ENCODE measurements at places on chromosomes 5 and 9.

DNA sequence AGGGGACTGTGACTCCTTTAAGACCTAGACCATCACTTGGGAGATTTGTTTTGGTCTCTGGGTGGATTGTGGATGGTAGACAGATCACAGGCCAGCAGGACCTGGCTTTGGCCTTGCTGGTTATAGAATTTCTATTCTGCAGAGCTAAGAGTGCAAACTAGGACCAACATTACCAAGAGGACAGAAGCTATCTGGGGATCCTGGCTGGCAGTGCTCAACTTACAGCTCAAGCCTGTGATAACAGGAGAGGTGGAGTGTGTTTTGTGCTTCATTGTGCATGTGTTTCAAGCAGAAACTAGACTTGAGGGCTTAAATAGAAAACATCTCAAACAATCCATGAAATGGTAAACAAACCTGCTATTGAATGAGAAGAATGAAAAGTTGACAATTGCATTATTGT, 106.7 kb downstream of the ZNF462 start:
- no peak for DNase-seq

DNA sequence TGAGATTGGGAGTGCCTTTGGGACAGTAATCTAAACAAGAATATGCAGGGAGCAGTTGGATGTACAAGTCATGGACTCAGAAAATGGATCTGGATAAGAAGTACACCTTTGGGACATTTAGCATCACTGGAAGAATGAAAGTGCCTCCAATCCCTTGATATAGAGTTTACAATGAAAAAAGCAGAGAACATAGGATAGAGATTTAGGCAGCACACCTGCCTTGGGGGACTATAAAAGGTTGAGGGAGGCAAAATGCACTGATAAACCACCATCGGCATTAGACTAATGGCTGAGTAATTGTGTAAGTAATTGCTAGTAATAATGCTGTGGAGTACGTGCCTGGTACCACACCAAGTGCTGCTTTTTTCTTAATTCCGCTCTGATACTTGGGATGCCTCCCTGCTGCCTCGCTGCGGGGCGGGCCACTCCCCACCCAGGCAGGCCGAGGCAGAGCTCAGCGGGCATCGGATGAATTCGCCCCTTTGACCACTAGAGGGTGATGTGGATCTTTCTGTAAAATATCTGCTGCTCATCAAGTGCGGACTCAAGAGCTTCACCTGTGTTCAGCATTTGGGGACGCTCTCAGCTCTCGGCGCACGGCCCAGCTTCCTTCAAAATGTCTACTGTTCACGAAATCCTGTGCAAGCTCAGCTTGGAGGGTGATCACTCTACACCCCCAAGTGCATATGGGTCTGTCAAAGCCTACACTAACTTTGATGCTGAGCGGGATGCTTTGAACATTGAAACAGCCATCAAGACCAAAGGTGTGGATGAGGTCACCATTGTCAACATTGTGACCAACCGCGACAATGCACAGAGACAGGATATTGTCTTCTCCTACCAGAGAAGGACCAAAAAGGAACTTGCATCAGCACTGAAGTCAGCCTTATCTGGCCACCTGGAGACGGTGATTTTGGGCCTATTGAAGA, 99.9 kb downstream of the ANKRD18B start:
- DNase-seq: peak; percentile 70

DNA sequence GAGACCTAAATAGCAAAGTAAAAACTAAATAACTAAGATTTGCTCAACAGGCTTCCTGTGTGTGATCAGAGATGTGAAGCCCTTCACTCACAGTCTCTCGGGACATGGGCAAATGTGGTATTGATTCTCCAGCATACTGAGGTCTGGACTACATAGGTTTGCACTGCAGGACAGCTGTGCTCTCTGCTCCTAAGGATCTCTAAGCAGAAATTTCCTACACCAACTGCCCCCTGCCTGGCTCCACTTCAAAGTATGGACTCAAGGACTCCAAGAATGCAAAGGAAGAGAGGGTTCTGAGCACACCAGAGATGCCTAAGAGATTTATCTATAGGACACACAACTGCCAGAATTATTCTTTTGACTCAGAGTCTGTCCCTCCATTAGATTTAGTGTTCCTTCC, 487.2 kb downstream of the SEMA5A start:
- no peak for DNase-seq

- no peak for DNase-seq
Observed at GRCh38 chr5:3351581-3352442, 243.8 kb upstream of the IRX1 start.

DNA sequence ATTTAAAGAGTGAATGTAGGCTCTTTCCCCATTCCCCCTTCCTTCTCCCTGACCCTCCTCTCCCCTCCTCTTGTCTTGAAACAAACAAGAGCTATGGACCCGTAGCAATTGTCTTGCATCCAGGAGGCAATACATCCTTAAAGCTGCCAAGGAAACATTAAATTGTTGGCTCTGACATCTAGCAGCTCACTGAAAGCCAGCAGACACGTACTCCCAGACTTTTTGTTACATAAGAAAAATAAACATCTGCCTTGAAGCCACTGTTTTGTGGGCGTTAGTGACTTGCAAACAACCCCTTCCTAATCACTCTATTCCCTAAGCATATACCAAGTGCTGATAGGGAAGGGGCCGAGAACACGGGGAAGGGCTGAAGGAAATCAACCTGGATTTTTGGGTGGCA, 8.6 kb downstream of the SLC45A2 start:
- DNase-seq: no peak

- no peak for DNase-seq
Observed at GRCh38 chr5:175340180-175340579, 103.8 kb downstream of the DRD1 start.

- DNase-seq: peak; percentile 39
Observed at GRCh38 chr5:176529741-176530141, 7.5 kb downstream of the RNF44 start.

GRCh38 chr5:176935017-176935416, 35.9 kb upstream of the HK3 start:
- no peak for DNase-seq

DNA sequence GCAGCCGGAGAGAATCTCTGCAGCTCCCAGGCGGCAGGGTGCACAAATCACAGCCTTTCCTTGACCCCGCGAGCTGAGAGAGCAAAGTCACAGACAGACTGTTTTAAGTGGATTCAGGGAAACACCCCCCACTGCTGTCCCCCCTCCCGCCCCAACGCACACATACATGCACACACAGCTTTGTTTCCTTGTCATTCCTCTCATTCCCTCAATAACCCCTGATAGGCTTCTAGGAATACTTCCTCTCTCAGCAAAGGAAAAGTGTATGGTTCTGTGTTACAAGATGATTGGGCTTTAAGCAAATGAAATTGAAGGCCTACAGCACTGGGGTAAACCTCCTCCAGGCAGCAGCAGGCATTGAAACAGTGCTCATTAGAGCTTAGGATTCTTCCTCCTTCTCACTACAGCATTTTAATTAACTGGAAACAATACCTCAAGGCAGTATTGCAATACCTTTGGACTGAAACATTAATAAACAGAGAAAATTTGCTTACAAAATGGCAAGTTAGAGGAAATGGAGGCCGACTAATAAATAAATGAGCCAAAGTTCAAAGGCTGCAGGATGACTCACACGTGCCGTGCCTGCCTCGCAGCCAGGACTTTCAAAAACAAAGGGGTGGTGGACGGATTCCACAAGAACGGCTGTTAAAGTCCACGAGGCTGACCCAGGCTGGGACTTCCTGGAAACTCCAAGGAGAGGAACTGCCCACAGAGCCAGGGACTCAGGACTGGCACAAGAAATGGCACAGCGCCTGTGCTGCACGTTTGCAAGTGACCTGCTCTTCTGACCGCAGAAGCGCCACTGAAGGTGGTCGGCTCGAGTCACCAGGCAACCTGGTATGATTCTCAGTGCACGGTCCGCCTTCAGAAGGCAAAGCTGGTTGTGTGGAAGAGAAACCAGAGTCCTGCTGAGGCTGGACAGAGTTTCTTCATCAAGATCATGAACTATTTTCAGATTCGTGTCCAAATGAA, 236.2 kb downstream of the SYK start:
- no peak for DNase-seq

GRCh38 chr9:121053544-121053943, 3.5 kb upstream of the C5 start:
- no peak for DNase-seq

DNA sequence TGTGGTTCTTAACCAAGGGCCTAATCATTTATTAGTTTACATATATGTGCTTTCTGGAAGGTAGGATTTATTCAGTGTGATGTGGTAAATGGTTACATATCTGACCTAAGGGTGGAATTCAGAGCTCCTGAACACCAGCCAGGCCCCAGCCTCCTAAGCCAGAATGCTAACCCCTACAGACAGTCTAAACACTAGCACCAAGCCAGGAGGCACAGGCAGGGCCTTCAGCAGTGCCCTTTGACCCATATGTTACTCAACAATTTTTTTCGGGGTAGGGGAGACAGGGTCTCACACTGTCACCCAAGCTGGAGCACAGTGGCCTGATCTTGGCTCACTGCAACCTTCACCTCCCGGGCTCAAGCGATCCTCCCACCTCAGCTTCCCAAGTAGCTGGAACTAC, 40.3 kb downstream of the PRKACG start:
- DNase-seq: no peak

- no peak for DNase-seq
Observed at GRCh38 chr5:141850786-141851185, 27.4 kb downstream of the PCDH1 start.

DNA sequence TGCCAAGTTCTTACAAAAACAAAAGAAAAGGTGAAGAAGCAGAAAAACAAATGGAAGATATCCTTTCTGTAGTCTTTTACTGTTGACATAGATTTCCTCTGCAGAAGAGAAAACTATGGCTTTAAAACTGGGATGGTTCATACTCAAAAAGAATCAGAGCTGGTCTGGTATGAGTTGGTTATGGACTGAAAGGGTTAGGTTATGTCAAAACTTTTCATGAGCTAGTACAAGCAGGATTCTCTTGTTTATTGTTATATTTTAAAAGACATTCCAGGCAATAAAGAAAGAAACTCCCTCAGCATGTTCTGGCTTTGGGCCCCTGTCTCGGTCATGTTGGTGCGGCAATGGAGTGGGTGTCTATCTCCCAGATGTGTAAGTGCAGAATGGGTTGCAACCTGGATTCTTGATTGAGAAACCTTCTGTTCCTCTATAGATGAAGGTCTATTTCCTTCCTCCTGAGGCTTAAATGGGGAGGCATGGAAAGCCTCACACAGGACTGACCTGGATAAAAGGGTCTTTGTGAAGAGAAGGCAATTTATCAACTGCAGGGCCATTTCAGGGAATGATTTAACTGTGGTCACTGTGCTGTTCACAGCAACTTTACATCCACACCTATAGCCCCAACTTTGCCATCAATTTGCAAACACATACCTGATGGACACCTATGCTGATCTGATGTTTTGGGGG, 209.6 kb upstream of the TNC start:
- no peak for DNase-seq

GRCh38 chr5:116574367-116575325, at the start of gene SEMA6A:
Gene SEMA6A (minus strand): TSS chr5:116574823. CDS start chr5:116504944, 69,879 bp downstream.
- peak; percentile 72 for DNase-seq

GRCh38 chr9:137538058-137538457, 12.1 kb downstream of the PNPLA7 start:
- no peak for DNase-seq

DNA sequence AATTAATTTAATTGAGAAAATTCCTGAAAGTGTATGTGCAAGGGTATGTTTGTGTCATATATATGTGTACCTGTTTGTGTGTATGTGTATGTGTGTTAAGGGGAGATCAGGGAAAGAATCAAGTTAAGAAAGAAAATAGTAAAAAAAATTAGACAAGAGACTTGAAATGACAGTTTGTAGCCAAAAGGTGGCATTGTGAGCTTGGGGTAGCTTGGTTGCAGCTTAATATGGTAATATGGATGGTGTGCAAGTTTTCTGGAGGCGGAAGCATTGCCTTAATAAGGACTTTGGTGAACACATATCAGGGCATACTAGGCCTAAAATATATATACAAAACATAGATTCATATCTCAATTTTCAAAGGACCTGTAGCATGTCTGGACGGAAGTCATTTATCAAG, 129.9 kb downstream of the INSYN2B start:
- DNase-seq: no peak

DNA sequence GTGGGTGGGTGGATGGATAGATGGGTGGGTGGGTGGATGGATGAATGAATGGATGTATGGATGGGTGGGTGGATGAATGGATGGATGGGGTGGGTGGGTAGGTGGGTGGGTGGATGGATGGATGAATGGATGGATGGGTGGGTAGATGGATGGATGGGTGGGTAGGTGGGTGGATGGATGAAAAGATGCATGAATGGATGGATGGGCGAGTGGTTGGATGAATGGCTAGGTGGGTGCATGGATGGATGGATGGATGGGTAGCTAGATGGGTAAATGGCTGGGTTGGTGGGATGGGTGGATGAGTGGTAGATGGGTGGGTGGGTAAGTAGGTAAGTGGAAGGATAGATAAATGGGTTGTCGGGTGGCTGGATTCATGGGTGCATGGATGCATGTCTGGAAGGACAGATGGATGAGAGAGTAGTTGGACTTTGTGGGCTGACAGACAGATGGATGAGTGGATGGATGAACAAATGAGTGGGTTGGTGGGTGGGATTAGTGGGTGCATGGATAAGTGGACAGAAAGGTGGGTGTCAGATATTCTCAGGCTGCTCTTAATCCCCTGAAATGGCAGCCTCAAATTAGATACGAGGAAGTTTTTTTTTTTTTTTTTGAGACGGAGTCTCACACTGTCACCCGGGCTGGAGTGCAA, 100.8 kb upstream of the SARDH start:
- DNase-seq: no peak

- no peak for DNase-seq
Observed at GRCh38 chr9:22148528-22148875, 139.4 kb upstream of the CDKN2B start.

DNA sequence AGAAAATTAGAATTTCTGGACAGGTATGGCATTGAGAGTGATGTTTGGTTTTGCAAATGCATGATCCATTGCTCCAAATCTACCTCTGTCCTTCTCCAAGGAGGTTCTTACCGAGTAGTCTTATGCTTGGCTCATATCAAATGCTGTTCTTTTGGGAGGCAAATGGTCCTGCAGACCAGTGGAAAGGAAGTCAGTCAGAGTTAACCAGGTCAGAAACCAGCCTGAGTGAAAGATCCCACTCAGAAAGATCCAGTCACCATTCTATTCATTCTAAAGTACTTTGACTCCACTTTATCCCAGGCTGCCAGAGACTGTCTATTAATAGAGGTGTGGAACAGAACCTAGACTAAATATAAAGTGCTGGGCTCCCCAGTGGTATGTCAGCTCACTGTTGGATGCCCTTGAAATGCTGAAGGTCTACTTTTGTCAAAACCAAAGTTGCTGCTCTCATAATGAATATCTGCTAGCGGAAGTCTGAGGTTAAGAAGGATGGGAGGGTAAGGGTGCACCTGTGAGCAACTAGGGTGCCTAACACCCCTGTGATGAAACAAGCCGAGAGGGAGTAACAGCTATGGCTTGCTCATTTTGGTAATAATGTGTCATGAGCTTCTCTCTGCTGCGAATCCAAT, 302.2 kb downstream of the ZNF608 start:
- DNase-seq: no peak

GRCh38 chr9:126620478-126620877, 6.8 kb downstream of the LMX1B start:
- no peak for DNase-seq

- no peak for DNase-seq
Observed at GRCh38 chr9:37574241-37574721, 1.9 kb downstream of the FBXO10 start.
